Astrocyte (in vitro differentiated cells and primary cell): ENCODE measurements at places on chromosomes 6 and 20. TPM values are rescaled to one million over a fixed set of nuclear protein-coding genes. Genes with fewer than 3 reads are reported as not detected.
A peak's percentile ranks its signal among the peaks of the same experiment; 100 is the strongest.

DNA sequence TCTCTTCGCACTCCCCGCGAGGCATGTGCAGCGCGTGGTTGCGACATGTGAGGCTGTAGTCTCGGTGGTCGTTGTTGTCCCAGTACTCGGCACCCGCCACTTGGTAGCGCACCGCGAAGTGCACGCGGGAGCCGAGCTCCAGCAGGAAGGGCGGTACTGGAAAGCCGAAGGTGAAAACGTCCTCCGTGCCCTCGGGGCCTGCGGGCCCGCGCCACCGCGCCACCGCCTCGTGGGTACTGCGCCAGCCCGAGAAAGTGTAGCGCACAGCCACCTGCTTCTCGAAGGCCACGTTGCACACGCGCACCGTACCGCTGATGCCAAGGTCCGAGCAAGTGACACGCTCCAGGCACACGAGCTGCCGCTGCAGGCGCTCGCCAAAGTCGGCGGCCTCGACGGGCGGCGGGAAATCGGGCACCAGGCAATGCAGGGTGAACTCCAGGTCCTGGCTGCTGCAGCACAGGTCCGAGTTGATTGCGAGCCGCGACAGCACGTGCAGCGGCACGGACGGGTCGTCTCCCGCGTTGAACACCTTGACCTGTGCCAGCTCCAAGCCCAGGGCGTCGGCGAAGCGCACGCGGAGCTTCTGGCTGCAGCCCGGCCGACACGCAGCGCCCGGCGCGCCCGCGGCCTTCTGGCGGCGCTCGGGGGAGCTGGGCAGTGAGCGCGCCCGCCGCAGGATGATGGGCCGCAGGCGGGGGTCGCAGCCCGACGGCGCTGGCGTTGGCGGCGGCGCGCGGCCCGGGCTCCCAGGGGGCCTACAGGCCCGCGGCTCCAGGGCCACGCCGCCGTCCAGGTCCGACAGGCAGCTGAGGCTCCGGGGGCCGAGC lies 840 bp downstream of the PPP1R3D start:
- H3K4me3 ChIP-seq = peak overlapping the region; percentile 88
- H3K27ac ChIP-seq = peak overlapping the region; percentile 85
- H3K36me3 ChIP-seq = peaks cover 6% of the 10 kb centered on the region
- no peak for DNase-seq

The GRIK2 gene
- total RNA-seq = 2.5 and 2.8 TPM in 2 replicates

The AP5S1 gene
- total RNA-seq = 12.6 TPM in 2 replicates

- no peaks in the 10 kb centered on the region for H3K27me3 ChIP-seq
- H3K27ac ChIP-seq = no peak overlapping the region
- no peak overlapping the region for H3K4me3 ChIP-seq
- peak; percentile 24 for DNase-seq
- no peaks in the 10 kb centered on the region for H3K36me3 ChIP-seq
Observed at GRCh38 chr20:48667889-48668413, 159.8 kb downstream of the PREX1 start.

- H3K27ac ChIP-seq = peak overlapping the region; percentile 18
- H3K36me3 ChIP-seq = no peaks in the 10 kb centered on the region
- no peaks in the 10 kb centered on the region for H3K27me3 ChIP-seq
- H3K4me1 ChIP-seq = peaks cover 10% of the 10 kb centered on the region
- H3K4me3 ChIP-seq = peak overlapping the region; percentile 73
Observed at GRCh38 chr20:9068233-9068801, 570 bp upstream of the PLCB4 start.

The DZANK1 gene
- 2.3 and 3.0 TPM in 2 replicates for total RNA-seq

- H3K27me3 ChIP-seq = no peaks in the 10 kb centered on the region
- H3K4me1 ChIP-seq = peaks cover 32% of the 10 kb centered on the region
- H3K4me3 ChIP-seq = peak overlapping the region; percentile 82
- H3K36me3 ChIP-seq = peaks cover 8% of the 10 kb centered on the region
- H3K27ac ChIP-seq = peak overlapping the region; percentile 98
- DNase-seq = peak; percentile 86
Observed at GRCh38 chr6:33417128-33417902, 592 bp downstream of the CUTA start.

GRCh38 chr6:17867880-17868279 lies 119.6 kb downstream of the KIF13A start:
- no peaks in the 10 kb centered on the region for H3K36me3 ChIP-seq
- H3K27ac ChIP-seq = peak overlapping the region; percentile 15
- H3K4me1 ChIP-seq = peaks cover 51% of the 10 kb centered on the region
- no peaks in the 10 kb centered on the region for H3K27me3 ChIP-seq

GRCh38 chr6:147970970-147971369 lies 371.7 kb upstream of the SASH1 start:
- DNase-seq = no peak
- H3K27me3 ChIP-seq = no peaks in the 10 kb centered on the region
- no peak overlapping the region for H3K27ac ChIP-seq
- H3K4me1 ChIP-seq = peaks cover 10% of the 10 kb centered on the region
- no peaks in the 10 kb centered on the region for H3K36me3 ChIP-seq

- no peaks in the 10 kb centered on the region for H3K27me3 ChIP-seq
- no peak for DNase-seq
- no peaks in the 10 kb centered on the region for H3K4me1 ChIP-seq
- H3K27ac ChIP-seq = no peak overlapping the region
- no peaks in the 10 kb centered on the region for H3K36me3 ChIP-seq
- H3K4me3 ChIP-seq = no peak overlapping the region
Observed at GRCh38 chr20:8829256-8829655, 239.6 kb upstream of the PLCB4 start.

The TJAP1 gene
- total RNA-seq = 26.6 and 28.3 TPM in 2 replicates

DNA sequence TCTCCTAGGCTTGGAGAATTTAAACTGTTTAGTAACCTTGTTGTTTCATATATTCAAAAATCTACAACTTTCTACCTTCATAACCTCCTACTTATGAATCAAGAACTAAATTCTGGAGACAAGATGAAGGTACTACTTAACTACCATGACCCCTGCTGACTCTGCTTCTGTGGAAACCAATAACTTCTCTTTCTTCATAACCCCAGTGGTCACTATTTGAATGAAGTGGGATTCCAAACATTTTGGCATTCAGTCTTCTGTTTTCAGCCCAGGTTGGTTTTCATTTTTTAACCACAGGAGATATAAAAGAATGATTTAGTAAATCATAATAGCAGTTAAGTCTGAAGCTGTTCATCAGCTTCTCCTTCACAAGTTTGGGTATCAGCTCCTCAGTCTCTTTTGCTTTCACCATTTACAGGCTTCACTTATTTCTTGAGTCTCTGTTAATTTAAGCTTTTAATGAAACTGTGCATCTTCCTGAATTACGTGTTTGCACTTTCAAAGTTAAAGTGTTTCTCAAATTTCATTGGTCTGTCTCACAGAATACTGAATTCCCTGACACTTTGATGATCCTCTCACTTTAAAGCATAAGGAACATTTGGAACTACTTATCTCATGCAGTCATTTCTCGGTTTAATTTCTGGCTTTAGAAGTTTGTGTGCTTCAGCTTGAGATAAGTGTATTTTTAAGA lies 9.5 kb downstream of the SENP6 start:
- no peaks in the 10 kb centered on the region for H3K27me3 ChIP-seq
- no peaks in the 10 kb centered on the region for H3K36me3 ChIP-seq
- H3K27ac ChIP-seq = no peak overlapping the region
- no peaks in the 10 kb centered on the region for H3K4me1 ChIP-seq
- H3K4me3 ChIP-seq = no peak overlapping the region

DNA sequence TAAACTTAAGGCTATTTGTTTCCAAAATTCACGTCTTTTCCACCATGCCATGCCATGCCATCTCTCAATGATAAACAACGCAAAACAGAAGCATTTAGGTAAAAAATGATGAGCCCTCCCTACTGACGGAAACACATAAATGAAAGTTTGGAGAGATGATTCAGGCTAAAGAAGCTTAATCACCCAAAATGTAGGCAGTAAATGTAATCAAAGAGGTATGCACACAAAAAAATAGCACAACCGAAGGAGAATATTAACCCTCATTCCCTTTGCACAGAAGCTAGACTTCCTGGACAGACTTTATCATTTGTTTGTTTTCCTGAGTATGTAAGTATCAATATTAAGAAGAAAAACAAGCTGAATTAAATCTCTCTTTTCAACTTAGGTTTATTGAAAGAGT lies 28.8 kb downstream of the DCDC2 start:
- H3K4me3 ChIP-seq = no peak overlapping the region
- H3K27ac ChIP-seq = peak overlapping the region; percentile 14
- no peaks in the 10 kb centered on the region for H3K36me3 ChIP-seq
- no peaks in the 10 kb centered on the region for H3K27me3 ChIP-seq
- H3K4me1 ChIP-seq = peaks cover 21% of the 10 kb centered on the region

The MAS1 gene
- total RNA-seq = not detected in 2 replicates

The PAX1 gene
- not detected in 2 replicates for total RNA-seq

DNA sequence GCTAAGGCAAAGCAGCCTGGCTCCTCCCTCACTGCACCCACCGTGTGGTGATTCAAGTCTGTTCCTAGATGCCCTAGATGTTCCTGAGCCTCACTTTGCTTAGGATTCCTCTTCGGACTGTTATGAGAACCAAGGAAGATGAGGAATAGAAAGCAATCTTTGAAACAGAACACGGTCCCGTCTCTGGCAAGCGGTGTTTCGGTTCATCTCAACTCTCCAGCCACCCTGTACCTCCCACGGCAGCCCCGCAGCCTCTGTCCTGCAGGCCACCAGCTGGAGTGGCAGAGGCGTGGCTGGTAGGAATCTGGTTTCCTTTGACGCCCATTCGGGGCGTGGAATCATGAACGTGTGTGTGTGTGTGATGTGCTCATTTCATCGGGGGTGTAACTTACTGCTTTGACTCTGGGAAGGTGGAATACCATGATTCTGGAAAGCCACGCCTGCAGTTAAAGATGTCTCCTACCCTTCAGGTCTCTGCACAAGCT lies 21.3 kb downstream of the PDE10A start:
- no peaks in the 10 kb centered on the region for H3K36me3 ChIP-seq
- DNase-seq = no peak
- H3K4me1 ChIP-seq = peaks cover 3% of the 10 kb centered on the region
- no peaks in the 10 kb centered on the region for H3K27me3 ChIP-seq

The SUMO4 gene
- total RNA-seq = 1.4 and 1.6 TPM in 2 replicates

The RSPO4 gene
- 0.34 and 0.99 TPM in 2 replicates for total RNA-seq

DNA sequence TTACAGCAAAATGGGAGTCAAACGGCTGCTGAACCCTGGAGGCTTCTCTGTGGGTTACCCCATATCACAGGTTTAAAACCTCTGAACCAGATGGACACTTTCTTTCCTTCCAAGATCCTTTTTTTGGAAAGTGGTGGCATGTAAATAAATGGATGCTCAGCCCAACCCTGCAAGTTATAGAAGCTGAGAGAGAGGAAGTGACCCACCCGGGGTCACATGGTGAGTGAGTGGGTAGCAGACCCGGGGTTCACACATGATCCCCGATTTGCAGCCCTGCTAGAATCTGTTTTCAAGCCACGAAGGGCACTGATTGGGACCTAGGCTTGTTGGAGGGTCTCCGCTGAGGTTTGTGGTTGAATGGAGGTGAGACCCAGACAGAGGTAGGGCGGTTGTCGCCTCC lies 32.0 kb downstream of the SIRPA start:
- no peaks in the 10 kb centered on the region for H3K27me3 ChIP-seq
- peaks cover 2% of the 10 kb centered on the region for H3K36me3 ChIP-seq
- H3K4me3 ChIP-seq = no peak overlapping the region
- DNase-seq = no peak

The OR2H1 gene
- not detected in 2 replicates for total RNA-seq

DNA sequence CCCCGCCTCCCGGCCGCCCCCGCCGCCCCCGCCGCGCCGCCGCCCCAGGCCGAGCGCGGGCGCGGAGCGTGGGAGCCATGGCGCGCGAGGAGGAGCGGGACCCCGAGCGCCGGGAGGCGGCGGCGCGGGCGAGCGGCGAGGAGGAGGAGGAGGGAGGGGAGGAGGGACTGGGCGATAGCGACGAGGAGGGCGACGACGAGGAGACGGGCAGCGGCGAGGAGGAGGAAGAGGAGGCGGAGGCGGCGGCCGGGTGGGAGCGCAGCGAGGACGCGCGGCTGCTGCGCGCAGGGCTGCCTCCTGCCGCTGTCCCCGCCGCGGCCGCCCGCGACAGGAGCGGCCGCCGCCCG lies at the start of gene SLC24A3:
TSS of gene SLC24A3 (plus strand) at position 174 of the 347 bp plus-strand sequence.
- H3K27me3 ChIP-seq = peaks cover 27% of the 10 kb centered on the region
- DNase-seq = no peak
- no peaks in the 10 kb centered on the region for H3K36me3 ChIP-seq
- H3K4me3 ChIP-seq = no peak within 1 kb of the TSS

GRCh38 chr6:7742223-7742785 lies 16.4 kb downstream of the BMP6 start:
- no peak overlapping the region for H3K27ac ChIP-seq
- no peaks in the 10 kb centered on the region for H3K4me1 ChIP-seq
- H3K27me3 ChIP-seq = peaks cover 21% of the 10 kb centered on the region
- no peak for DNase-seq
- no peak overlapping the region for H3K4me3 ChIP-seq
- H3K36me3 ChIP-seq = no peaks in the 10 kb centered on the region

- DNase-seq = peak; percentile 19
- H3K27ac ChIP-seq = peak overlapping the region; percentile 12
- H3K36me3 ChIP-seq = peaks cover 21% of the 10 kb centered on the region
- peaks cover 12% of the 10 kb centered on the region for H3K4me1 ChIP-seq
Observed at GRCh38 chr6:57147955-57148858, 23.9 kb upstream of the BAG2 start.

The C6orf58 gene
- total RNA-seq = not detected in 2 replicates

- no peak overlapping the region for H3K27ac ChIP-seq
- no peaks in the 10 kb centered on the region for H3K27me3 ChIP-seq
- DNase-seq = no peak
- peaks cover 8% of the 10 kb centered on the region for H3K4me1 ChIP-seq
- H3K36me3 ChIP-seq = no peaks in the 10 kb centered on the region
Observed at GRCh38 chr20:15700147-15700765, 873.0 kb downstream of the KIF16B start.

- H3K4me3 ChIP-seq = no peak overlapping the region
- no peaks in the 10 kb centered on the region for H3K4me1 ChIP-seq
- no peak overlapping the region for H3K27ac ChIP-seq
- H3K36me3 ChIP-seq = no peaks in the 10 kb centered on the region
- peaks cover 2% of the 10 kb centered on the region for H3K27me3 ChIP-seq
Observed at GRCh38 chr6:30227242-30227722, 14.1 kb upstream of the TRIM26 start.

GRCh38 chr6:56364827-56365339 lies 117.5 kb upstream of the COL21A1 start:
- no peak overlapping the region for H3K4me3 ChIP-seq
- H3K27ac ChIP-seq = peak overlapping the region; percentile 9
- H3K27me3 ChIP-seq = no peaks in the 10 kb centered on the region
- peak; percentile 87 for DNase-seq
- H3K4me1 ChIP-seq = peaks cover 17% of the 10 kb centered on the region

DNA sequence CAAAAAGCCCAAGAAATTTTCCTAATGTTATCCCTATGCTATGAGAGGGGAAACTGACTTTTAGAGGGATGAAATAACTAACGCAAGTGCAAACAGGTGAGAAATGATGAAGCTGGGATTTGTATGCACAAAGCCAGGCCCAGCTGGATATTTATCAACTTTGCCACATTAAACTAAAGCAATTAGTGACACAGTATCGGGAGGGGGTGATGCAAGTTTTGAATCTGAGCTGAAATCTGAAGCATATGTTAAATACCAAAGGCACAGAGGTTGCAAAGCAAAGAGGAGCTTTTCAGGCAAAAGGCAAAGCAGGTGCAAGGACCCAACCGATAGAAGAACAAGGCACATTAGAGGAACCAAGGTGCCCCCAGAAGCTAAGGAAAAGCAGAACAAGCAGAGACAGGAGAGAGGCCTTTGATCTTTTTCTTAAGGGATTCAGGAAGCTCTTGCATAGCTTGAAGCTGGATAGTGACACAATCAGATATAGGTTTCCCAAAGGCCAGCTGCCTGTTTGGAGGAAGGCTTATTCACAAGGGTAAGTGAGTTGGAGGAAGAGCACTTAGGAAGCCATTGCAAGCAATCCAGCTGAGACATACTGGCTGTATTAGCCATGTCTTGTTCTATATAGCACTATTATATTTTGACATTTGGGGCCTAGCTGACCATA lies 207.5 kb downstream of the HIVEP2 start:
- H3K27ac ChIP-seq = no peak overlapping the region
- H3K4me1 ChIP-seq = no peaks in the 10 kb centered on the region
- H3K4me3 ChIP-seq = no peak overlapping the region
- no peaks in the 10 kb centered on the region for H3K27me3 ChIP-seq
- no peaks in the 10 kb centered on the region for H3K36me3 ChIP-seq
